ENCODE measurements at places on chromosomes 1 and 21.

- no peak for DNase-seq
Observed at GRCh38 chr1:4476394-4476793, 178.0 kb upstream of the AJAP1 start.

GRCh38 chr1:171206204-171206977 is 21.3 kb downstream of the FMO2 start:
- DNase-seq: no peak

DNA sequence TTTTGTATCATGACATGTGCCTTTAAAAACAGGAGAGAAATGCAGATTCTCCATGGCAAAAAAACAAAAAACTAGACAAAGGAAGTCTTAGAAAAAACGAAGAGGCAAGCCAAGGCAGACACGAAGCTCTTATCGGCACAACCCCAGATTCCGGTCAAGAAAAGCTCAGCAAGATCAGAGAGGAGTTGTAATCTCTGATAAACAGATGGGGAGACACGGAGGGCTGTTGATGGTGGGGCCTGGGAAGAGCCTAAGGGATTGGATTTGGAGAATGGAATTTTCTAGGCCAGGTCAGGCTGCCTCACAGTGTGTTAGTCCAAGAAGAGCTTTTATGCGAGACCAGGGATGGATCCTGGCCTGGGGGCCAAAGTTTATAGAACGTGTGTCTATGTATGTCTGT is 96.2 kb upstream of the AKT3 start:
- DNase-seq: no peak

GRCh38 chr1:26156285-26157038 is 2.4 kb upstream of the FAM110D start:
- DNase-seq: peak; percentile 38

GRCh38 chr1:34113887-34114286 is 51.1 kb downstream of the CSMD2 start:
- DNase-seq: no peak

- no peak for DNase-seq
Observed at GRCh38 chr1:41917835-41918449, 780 bp downstream of the HIVEP3 start.

DNA sequence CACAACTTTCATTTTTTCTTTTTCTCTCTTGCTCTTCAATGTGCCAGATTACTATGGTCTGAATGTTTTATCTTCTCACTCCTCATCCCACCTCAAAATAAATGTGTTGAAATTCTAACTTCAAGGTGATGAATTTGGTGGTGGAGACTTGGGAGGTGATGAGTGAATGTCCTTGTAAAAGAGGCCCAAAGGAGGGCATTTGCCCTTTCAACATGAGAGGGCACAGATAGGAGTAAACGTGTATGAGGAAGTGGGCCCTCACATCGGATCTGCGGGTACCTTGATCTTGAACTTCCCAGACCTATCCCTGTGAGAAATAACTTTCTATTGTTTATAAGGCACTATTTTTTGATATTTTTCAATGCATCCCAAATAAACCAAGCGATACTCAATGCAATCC is 412.3 kb upstream of the ADGRL2 start:
- no peak for DNase-seq

DNA sequence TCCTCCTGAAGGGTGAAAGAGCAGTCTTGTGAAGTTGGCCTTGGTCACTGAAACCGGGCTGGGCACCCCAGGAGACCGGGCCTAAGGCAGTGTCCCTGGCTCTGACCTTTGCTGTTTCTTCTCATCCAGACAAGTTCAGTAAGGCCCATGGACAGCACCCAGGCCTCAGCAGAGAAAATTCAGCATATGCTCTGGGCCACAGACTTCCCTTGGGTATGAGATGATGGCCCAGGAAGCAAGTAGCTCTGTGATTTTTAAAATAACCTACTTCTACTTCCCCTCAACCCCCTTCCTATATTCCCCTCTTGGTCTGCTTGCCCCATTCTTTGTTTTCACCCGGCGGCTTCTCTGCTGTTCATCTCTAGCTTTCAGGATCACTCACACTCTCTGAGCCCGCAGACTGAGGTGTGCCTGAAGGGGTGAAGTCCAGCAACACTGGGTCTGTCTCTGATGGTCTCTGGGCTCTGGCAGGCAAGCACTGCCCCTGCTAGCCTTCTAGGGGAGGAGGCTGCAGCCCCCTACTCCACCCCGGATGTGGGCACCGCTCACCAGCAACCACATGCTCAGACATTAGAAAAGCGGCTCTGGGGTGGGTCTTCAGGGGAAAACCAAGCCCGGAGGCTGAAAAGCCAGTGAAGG is 2.9 kb upstream of the GPR25 start:
- no peak for DNase-seq

GRCh38 chr1:21662426-21663247 is 6.5 kb downstream of the RAP1GAP start:
- no peak for DNase-seq
